Astrocyte of the spinal cord (primary cell): ENCODE measurements at places on chromosomes 4 and X.

GRCh38 chrX:13120017-13120416 is 75.6 kb upstream of the FAM9C start:
- DNase-seq, result peak; percentile 41

- DNase-seq, result peak; percentile 52
Observed at GRCh38 chr4:135598151-135598550, 1396.6 kb upstream of the PABPC4L start.

GRCh38 chrX:69062493-69062892 is 102.8 kb downstream of the PJA1 start:
- DNase-seq, result no peak

DNA sequence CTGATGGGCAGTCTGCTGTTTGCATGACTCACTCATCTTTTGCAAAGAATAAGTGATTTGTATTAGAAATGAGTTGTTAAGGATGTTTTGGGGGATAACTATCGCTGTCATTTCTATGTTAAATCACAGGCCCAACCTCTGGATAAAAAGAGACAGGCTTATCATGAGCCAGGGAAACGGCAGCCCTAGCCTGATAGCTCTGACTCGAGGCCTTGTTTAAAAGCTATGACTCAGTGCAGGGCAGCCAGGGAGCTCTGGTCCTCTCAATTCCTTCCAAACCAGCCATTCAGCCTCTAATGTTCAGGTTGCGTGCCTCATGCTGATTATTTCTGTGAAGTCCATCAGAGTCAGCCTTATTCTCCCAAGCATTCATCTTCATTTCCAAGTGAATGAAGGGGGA is 305.9 kb upstream of the HAND2 start:
- DNase-seq, result peak; percentile 57

DNA sequence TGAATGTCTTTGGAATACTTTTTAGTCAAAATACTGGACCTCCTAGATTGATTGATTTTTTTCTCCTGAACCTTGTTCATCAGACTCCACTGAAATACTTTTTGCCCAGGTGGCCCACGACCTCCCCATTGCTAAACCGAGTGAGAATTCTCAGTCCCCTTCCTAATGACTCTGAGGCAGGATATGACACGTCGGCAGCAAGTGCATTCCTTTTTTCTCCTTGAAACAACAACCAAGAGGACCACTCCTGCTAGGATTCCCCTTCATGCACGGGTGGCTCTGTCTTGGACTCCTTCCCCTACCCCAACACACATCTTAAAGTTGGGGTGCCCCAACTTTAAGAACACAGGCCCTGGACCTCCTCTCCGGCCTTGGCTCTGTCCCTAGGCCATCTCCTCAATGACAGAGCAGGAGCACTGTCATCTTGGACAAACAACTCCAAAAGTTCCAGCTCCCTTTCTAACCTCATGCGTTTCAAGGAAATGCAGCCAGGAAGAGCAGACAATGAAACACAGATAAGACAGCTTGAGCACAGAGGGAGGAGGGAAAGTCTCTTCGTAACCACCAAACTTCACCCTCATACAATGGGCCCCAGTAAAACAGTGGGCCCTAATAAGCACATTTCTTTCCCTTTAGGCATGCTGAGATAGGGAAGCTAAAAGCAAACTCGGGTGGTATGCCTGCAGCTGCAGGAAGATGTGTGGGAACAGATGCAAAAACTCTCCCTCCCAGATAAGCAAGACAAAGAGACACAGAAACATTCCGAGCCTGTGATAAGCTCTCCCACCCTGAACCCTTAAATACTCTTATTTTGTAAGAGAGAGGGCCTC is 33.9 kb downstream of the ZBTB49 start:
- DNase-seq, result no peak

DNA sequence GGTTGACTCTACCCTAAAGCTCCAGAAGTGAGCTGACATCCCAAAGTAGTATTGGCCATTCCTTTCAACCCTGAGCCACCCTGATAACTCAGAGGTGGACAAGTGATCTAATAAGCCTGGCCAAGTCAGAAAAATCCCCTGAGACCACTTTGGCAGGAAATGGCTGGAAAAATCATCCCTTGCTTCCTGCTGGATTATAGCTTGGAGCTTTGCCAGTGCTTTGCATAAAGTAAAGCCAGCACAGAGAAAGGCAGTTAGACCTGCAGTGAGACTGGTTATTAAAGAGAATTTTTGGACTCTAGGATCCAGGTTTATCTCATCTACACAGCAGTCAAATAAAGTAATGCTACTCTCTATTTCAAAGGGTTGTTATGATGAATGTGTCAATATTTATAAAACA is 6.4 kb downstream of the CXCL3 start:
- DNase-seq, result no peak

DNA sequence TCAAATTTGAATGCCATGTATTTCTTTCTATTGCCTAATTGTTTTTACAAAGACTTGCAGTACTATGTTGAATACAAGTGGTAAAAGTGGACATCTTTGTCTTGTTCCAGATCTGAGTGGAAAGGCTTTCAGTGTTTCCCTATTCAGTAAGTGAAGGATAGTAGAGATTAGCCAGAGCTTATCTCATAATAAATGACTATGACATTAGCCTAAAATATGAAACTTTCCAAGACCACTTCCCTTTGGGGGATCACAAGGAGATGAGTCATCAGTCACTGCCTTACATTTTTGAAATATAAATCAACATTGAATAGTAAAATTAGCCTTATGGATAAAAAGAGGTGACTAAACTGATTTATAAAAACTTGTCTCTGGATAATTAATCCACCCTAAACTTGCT is 554.1 kb upstream of the MAGEB2 start:
- DNase-seq, result peak; percentile 24

GRCh38 chr4:21882051-21882839 is 66.3 kb downstream of the KCNIP4 start:
- peak; percentile 49 for DNase-seq

GRCh38 chr4:48578132-48578968 is 88.3 kb downstream of the ZAR1 start:
- DNase-seq, result peak; percentile 73

- DNase-seq, result no peak
Observed at GRCh38 chr4:40874331-40874730, 124.6 kb downstream of the NSUN7 start.

GRCh38 chrX:65740909-65741308 is 73.5 kb downstream of the MSN start:
- DNase-seq, result no peak

GRCh38 chrX:20350596-20350995 is 83.9 kb upstream of the RPS6KA3 start:
- no peak for DNase-seq
